SK-N-DZ (cell line): ENCODE measurements at places on chromosomes 4 and X.

GRCh38 chr4:73883306-73883705 lies 14.1 kb downstream of the CXCL1 start:
- no peak for DNase-seq

DNA sequence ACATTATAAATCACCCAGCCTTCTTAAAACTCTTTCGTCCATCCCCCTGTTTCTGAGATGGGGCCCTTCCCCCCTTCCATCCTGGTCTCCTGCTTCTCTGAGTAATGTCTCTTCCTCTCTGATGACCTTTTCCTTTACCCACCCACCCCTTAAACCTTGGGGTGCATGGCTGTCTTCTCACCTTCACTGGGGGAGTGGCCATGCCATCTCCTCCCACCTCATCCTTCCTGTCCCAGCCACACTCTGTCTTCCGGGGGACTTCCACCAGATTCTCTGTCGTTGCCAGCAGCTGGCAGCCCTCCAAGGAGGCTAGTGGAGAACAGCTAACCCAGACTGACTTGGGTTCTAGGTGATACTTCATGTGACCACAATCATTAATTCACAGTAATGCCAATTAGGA lies 83.2 kb upstream of the SCML1 start:
- no peak for DNase-seq

DNA sequence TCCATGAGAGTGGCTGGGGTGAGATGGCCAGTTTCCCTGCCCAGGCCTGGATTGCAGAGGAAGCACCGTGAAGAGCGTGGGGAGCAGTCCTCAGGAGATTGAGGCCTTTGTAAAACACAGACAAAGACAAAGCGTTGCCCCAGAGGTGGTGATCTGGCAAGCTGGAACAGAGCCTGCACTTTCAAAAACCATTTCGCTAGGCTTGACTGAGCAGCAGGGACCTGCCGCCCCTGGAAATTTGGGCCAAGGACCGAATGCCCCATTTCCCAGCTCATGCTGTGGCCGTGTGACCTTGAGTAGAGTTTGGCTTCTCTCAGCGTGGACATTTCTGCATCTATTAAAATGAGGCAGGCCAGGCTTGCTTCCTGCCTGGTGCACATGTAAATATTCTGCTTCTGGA lies 381.4 kb downstream of the BCOR start:
- DNase-seq: peak; percentile 68

DNA sequence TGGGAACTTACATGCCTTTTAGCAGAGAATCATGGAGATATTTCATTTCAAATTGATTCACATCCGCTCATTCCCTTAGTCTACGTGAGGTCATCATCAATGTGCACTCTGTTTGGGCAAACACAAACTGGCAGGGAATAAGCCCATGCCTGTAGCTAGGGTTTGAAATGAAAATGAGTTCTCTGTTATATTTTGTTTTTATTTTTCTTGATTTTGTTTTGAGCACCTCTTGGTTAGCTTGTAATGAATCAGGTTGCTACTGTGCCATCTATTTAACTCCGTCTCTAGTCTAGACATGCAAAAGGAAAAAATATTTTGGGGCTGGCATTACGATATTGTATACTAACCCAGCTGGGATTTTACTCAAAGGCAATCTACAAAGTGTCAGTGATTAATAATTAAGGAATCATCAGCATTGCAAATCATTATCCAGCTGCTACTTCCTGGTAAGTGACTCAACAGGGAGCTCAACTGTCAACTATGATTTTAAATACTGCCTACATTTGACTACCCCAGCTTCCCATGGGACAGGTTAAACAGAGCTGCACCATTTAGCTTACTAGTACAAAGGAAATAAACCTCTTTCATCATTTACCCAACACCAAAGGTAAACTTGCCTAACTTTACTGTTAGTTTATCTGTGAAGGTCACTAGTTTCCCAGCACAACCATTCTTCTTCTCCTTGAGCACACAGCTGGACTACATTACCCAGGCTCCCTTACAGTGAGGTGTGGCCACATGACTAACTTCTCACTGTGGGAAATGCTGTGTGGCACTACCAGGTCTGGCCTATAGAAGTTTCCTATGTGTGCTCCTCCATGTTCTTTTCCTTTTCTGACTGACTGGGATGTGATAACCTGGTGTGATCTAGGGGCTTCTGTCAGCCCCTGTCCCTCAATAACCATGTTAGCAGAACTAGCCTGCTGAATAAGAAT lies 21.2 kb upstream of the TRPC5OS start:
- no peak for DNase-seq

- no peak for DNase-seq
These were observed 782.1 kb downstream of the RAPGEF2 start for GRCh38 chr4:159884989-159885388.

GRCh38 chrX:47458528-47458927 lies 24.5 kb downstream of the ZNF41 start:
- DNase-seq: no peak

DNA sequence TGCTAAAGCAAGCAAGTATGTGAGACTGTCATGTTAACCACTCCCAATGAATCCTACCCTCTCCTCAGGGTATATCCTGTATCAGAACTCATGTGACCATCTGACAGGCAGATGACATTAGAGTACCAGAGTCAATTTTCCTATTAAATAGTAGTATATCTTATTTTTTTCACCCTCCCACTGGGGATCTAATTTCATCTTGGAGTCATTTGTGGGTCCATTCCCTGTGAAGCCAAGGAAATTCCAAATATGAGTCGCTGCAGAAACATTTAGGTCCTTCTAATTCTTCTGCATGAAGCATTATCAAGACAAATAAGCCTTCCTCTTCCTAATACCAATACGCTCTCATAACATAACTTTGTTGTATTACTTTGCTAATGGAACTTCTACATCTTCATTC lies 52.2 kb upstream of the BLTP1 start:
- DNase-seq: no peak

GRCh38 chr4:17722356-17722700 lies 59.1 kb downstream of the FAM184B start:
- no peak for DNase-seq

- no peak for DNase-seq
These were observed 263.1 kb downstream of the SPRY1 start for GRCh38 chr4:123659730-123660129.

GRCh38 chrX:68841251-68842049 lies 12.6 kb downstream of the EFNB1 start:
- DNase-seq: no peak

DNA sequence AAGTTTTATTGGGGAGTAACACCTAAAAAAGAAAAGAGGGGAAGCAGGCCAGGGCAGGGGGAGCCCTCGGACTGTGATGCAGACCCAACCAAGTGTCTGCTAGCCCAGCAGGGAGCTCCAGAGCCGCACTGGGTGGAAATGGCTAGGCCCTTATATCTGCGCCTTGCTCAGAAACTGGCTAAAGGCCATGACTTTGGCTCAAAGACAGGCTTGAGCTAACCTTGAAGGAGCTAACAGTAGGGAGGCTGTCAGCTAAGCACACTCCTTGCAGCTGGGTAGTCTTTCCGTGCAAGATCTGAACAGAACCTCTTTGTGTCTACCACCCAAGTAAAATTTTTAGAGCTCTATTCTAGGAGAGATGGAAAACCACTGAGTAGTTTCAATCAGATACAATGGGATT lies 43.0 kb downstream of the SEPSECS start:
- DNase-seq: no peak

DNA sequence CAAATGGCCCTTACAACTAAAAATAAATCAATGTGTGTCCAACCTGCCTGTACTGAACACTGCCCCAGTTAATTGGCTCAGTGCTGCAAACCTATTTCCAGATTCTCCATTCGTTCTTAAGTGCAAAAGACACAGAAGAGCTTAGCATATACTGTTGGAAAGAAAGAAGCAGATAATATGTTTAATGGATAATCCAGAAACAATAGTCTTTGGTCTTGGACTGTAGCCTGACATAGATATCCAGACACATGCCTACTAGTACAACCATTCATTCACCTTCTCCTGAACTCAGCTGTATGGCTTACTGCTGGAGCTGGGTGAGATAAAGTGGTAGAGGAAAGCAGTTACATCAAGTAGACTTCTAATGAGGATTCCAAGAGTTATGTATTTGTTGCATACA lies 77.0 kb downstream of the LUZP4 start:
- no peak for DNase-seq

DNA sequence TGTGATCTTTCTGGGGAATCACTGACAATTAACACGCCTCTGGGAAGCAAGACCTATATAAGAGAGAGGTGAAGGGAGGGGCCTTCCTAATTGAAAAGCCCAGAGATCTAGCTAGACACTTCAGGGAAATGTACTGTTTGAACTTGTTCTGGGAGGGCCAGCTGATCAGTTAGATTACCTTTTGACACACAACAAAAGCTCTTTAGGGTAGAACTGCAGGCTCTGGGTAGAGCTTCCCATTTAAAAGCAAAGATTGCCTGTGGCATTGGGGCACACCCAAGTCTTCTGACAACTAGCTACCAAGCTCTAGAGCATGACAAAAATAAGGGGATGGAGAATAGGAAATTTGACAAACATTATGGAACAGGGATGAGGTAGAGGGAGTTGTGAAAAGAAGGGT lies 26.3 kb downstream of the AREG start:
- no peak for DNase-seq

- DNase-seq: no peak
These were observed 282.9 kb downstream of the ZNF674 start for GRCh38 chrX:46262304-46262703.

- DNase-seq: no peak
These were observed 2.2 kb upstream of the MAGED1 start for GRCh38 chrX:51891245-51891644.

GRCh38 chr4:60805500-60806313 lies 394.4 kb upstream of the ADGRL3 start:
- DNase-seq: peak; percentile 26

GRCh38 chr4:113810906-113811305 lies 49.4 kb upstream of the CAMK2D start:
- no peak for DNase-seq

DNA sequence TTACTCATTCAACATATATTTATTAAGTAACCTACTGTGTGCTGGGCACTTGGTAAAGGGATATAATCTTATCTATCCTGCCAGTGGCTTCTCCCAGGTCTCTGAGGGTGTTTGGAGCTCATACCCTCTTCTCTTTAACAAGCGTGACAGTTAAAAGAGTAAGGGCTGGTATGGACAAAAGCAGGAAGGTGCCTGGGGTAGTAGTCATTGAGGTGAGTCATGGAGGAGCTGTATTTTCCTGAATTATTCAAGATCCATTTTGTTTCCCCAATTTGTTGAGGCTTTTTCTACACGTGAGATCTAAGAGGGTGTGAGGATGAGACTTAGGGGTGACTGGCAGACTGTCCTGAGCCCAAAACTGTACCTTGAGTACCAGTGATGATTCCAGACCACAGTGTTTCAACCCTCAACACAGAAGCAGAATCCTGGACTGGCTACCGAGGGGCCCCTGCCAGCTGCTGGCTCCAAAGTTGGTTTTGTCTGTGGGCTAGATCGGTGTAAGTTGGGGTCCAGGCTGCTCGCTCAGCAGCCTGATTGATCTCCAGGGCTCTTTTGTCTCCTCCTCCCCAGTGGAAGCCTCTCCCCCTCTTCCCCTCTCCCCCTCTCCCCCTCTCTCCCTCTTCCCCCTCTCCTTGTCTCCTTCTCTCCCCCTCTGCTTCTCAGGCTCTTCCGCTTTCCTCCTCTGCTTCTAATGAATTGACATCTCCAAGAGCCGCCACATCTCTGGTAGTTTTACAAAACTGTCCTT lies at the start of gene DRP2:
Gene DRP2 (plus strand): TSS at position 671 of the 748 bp plus-strand sequence. CDS start 11,862 bp downstream, outside the sequence.
- no peak for DNase-seq

GRCh38 chrX:35786271-35786670 lies 11.9 kb upstream of the MAGEB16 start:
- no peak for DNase-seq

DNA sequence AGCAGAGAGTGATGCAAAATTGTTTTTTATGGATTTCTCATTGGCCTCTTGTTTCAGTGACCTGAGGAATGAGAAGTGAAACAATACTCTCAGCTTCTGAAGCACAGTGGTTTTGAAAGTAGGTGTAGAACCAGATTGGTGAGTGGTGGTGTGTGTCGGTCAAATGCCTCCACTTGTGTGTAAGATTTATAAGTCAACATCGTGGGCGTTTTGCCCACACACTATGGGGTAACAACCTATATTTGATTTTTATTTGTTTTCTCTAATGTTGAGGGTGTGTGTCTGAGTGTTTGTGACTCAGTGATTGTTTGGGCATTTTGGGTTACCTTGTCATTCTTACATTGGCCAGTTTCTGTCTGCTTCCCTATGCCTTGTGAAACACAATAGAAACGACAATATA lies 23.3 kb downstream of the ADGRL3 start:
- no peak for DNase-seq

GRCh38 chrX:32533848-32534247 lies 677.5 kb downstream of the DMD start:
- no peak for DNase-seq

- no peak for DNase-seq
These were observed 115.8 kb downstream of the NAA11 start for GRCh38 chr4:79209822-79210635.

DNA sequence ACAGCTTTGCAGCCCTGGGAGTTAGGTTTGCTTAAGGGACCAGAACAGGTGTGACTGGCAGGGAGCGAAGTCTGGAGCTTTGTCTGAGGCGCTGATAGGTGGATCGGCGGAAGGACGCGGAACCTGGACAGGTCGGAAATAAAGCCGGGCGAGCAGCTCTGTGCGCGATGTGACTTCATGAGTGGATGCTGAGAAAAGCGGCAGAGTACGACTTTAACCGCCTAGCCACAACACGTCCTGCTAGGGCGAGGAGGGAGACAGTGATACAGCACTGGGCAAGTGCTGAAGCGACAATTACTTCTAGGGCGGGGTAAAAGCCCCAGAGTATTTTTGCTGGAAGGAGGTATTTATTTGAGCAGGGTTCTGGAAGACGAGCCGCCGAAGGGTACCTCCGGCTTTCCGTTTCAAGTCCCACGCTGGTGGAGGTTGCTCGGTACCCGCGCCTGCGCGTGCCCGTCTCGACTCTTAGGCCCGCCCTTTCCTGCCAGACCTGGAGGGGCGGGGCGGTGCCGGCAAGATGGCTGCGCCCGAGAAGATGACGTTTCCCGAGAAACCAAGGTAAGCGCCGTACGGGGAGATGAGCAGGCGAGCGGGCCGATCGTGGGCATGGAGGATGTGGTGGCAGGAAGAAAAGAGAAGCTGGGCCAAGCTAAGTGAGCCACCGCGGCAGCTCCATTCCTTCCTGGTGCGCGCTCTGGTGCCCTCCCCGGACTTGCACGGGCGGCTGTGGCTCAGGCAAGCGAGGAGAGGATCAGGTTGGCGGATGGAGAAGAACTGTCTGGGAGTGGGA lies at the start of gene ZRSR2:
Gene ZRSR2 (plus strand): TSS at position 506 of the 790 bp plus-strand sequence. CDS start 12 bp downstream, at position 518.
- peak; percentile 74 for DNase-seq

- DNase-seq: no peak
These were observed 21.8 kb downstream of the CRLF2 start for GRCh38 chrX:1190596-1191145.

DNA sequence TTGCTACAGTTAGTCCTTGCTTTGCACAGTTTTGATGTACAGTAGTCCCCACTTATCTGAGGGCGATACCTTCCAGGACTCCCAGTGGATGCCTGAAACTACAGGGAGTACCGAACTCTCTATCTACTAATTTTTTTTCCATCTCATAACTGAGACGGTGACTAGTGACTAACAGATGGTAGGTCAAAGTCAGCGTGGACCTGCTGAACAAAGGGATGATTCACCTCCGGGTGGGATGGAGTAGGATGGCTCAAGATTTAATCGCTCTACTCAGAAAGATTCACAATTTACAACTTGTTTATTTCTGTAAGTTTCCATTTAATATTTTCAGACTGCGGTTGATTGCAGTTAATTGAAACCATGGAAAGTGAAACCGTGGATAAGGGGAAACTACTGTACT lies 655.8 kb downstream of the ZNF674 start:
- DNase-seq: no peak
